ENCODE measurements at places on chromosomes 11 and 22. TPM values are rescaled to one million over a fixed set of nuclear protein-coding genes. Genes with fewer than 3 reads are reported as not detected.

DNA sequence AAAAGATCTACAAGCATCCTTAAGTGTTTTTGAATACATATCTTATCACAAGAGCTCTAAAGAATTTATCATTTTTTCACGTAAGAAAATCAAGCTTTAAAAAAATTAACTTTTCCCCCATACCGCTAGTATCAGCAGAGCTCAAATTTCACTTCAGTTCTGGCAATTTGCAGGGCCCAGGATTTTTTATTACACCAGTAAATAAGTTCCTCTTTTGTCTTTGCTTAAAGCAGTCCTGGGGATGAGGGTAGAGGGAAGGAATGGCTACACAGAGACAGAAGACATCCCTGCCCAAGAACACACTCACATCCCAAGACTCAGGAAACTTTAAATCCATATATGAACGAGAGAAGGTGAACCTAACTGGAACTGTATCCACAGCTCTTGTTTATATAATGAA is 22.6 kb upstream of the SORL1 start:
- H3K36me3 ChIP-seq, result no peaks in the 10 kb centered on the region
- no peak overlapping the region for H3K4me3 ChIP-seq
- H3K4me1 ChIP-seq, result peaks cover 12% of the 10 kb centered on the region
- peaks cover 18% of the 10 kb centered on the region for H3K27me3 ChIP-seq
- no peak for DNase-seq

- no peaks in the 10 kb centered on the region for H3K36me3 ChIP-seq
- H3K27ac ChIP-seq, result no peak overlapping the region
- H3K27me3 ChIP-seq, result no peaks in the 10 kb centered on the region
- H3K4me1 ChIP-seq, result no peaks in the 10 kb centered on the region
- no peak overlapping the region for H3K4me3 ChIP-seq
These were observed 31.7 kb upstream of the TMPRSS4 start for GRCh38 chr11:118045191-118045590.

GRCh38 chr11:78603792-78604191 is 29.1 kb upstream of the NARS2 start:
- H3K36me3 ChIP-seq, result no peaks in the 10 kb centered on the region
- no peaks in the 10 kb centered on the region for H3K27me3 ChIP-seq
- H3K27ac ChIP-seq, result no peak overlapping the region

GRCh38 chr11:2855162-2855561 is 30.4 kb downstream of the CDKN1C start:
- H3K36me3 ChIP-seq, result no peaks in the 10 kb centered on the region
- DNase-seq, result no peak
- H3K4me1 ChIP-seq, result peaks cover 21% of the 10 kb centered on the region
- H3K27me3 ChIP-seq, result peaks cover 18% of the 10 kb centered on the region
- H3K4me3 ChIP-seq, result no peak overlapping the region

DNA sequence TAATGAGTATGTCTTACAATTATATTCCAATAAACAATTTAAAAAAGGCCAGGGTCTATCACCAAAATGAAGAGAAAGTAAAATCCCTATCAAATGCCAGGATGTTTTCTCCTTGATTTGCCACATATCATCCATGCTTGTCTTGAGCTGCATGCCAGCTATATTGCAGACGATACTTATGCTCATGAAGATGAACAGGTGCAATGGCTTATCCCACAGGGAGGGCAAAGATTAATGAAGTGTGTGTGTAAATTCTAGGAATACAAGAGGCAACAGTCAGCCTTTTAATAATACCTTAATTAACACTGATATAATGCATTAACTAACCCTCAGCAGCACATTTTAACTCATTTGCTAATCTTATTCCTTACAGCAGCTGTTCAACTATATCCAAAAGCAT is 850.5 kb downstream of the KCNA4 start:
- H3K36me3 ChIP-seq, result no peaks in the 10 kb centered on the region
- no peaks in the 10 kb centered on the region for H3K4me1 ChIP-seq
- H3K4me3 ChIP-seq, result no peak overlapping the region
- H3K27me3 ChIP-seq, result no peaks in the 10 kb centered on the region
- DNase-seq, result no peak
- no peak overlapping the region for H3K27ac ChIP-seq

Gene MYRF
- total RNA-seq, result 5.8 TPM

Gene IL17REL
- total RNA-seq, result not detected

Gene OR4D5
- not detected for total RNA-seq
